Stimulated activated CD8-positive, alpha-beta memory T cell treated with anti-CD3 and anti-CD28 coated beads, Interleukin-7, amount 100 ng/mL, for 4 hours (primary cell): ENCODE measurements at places on chromosomes 13 and 19.

DNA sequence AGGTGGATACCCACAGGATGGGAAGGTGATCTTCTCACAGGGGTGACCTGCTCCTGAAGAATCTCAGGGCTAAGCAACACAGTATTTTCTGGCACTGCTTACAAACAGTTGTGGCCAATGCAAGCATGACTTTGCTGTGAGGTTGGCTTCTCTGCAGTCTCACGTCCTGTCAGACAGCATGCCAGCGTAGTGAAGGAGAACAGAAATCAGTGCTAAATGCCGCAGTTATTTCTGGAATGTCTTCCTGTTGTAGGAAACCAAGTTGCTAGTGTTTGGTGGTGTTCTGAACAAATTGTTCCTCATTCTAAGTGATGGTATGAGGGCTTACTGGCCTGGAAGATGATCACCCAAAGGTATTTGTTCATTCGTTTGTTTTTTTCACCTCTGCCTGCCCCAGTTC is 320.1 kb downstream of the MTUS2 start:
- no peak for DNase-seq

DNA sequence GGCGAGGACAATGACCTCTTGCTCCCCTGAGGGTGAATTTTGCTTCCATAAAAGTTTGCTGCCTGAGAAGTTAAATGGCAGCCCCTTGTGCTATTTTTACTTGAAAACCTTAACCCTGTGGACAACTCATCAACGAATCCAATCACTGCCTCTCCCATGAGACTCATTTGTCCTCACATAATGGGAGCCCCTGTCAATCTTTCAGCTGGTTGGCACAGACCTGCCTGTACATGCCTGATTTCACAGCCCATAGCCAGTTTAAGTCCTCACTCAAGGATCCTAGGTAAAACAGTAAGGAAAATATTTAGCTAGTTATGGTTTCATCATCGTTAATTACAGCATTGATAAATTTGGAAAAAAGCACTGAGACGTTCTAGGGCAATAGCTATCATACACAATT is 207.4 kb downstream of the NHLRC3 start:
- no peak for DNase-seq

- DNase-seq, result no peak
Measured at GRCh38 chr19:4042731-4043082, 24.0 kb downstream of the ZBTB7A start.

- DNase-seq, result no peak
Measured at GRCh38 chr13:33636955-33637670, 180.8 kb upstream of the RFC3 start.

DNA sequence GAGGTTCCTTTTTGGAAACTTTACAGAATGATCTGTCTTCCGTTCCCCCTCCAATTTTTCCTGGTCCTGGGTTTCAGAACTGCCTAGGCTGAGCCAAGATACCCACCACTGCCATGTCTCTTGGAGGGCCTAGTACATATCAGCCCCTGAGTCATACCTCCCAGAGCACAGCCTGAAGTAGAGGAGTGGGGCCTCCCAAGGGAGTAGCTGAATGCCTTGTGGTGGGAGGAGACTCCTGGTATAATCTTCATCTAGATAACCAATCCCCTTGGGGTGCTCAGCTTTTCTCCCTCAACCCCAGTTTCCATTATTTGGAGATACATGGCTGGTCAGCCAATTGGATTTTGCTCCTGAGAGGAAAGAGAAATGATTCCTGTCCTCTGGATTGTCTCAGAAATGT is 30.3 kb downstream of the ZNF763 start:
- no peak for DNase-seq

- no peak for DNase-seq
Measured at GRCh38 chr19:18293642-18294466, 12.4 kb upstream of the JUND start.

DNA sequence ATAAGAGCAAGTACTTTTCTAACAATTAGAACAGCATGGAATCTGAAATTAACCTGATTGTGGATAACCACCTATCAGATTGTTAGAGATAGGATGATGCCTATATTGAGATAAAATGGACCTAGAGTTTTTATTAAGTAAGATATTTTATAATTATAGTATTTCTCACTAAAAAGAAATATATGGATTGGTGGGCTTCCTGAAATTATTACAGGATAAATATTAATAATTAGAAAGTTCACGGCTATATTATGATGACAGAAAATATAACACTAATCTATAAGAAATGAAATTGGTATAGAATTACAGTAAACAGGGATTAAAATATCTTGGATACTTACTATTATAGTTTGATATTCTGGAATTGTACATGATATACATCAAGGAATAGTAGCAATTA is 378.0 kb upstream of the SPRY2 start:
- DNase-seq, result no peak

GRCh38 chr13:66362485-66362884 is 867.7 kb downstream of the PCDH9 start:
- DNase-seq, result no peak

- no peak for DNase-seq
Measured at GRCh38 chr13:113393226-113393562, 29.3 kb upstream of the GRTP1 start.

- no peak for DNase-seq
Measured at GRCh38 chr19:678791-679388, 2.7 kb downstream of the FSTL3 start.

- no peak for DNase-seq
Measured at GRCh38 chr19:12527034-12527836, 24.0 kb downstream of the ZNF564 start.

GRCh38 chr13:50123002-50123401 is 107.8 kb downstream of the KCNRG start:
- DNase-seq, result no peak

- peak; percentile 39 for DNase-seq
Measured at GRCh38 chr19:58181902-58182576, 822 bp upstream of the ZNF274 start.

- DNase-seq, result no peak
Measured at GRCh38 chr19:1355568-1356507, 27.9 kb upstream of the NDUFS7 start.

GRCh38 chr13:63389756-63390155 is 1974.1 kb upstream of the PCDH20 start:
- no peak for DNase-seq

DNA sequence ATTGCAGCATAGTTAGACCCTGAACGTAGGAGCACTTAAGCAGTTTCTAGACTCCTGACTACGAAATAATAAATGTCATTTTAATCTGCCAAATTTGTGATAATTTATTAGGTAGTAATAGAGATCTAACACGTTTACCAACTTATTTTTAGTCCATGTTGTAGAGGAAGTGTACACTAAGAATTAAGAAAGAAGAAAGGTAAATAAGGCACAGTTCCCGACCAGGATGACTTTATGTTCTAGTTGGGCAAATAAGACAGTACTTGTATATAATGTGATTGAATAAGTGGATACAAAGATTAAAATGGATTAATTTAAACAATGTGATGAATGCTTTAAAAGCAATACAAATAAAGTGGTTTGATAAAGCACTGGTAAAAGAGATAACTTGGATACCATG is 1306.2 kb upstream of the PCDH20 start:
- no peak for DNase-seq

- DNase-seq, result peak; percentile 43
Measured at GRCh38 chr19:41872775-41873647, 4.1 kb upstream of the CD79A start.

DNA sequence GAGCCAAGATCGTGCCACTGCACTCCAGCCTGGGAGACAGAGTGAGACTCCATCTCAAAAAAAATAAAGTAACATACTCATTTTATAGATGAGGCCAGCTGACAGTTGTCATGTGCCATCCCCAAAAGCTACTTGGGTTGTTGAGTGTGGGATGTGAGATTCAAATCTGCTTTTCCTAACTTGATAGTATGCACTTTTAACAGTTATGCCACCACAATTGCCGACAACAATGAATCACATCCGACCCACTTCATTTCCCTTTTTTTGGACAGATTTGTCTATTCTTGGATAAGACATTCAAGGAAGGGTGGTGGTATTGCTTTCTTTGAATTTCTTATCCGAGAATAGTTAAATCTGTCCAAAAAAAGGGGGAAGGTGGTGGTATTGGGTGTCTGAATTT is 16.3 kb upstream of the DNMT1 start:
- no peak for DNase-seq

DNA sequence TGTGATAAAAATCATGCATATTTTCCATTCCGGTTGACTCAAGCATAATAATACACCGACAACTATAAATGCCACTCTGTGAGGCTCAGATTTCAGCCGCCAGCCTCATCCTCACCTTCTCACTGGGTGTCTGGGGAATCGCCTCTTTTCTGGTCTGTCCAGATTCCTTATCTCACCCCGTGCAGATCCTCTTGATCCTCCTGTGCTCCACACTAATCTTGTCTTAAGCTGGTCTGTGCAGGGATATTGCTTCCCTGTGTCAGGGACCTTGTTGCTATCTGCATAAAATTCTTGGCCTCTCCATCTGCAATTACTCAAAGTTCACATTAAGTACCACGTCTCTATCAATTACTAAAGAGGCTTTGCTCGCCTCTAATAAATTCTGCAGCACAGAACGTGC is 116.6 kb upstream of the SPACA7 start:
- no peak for DNase-seq

DNA sequence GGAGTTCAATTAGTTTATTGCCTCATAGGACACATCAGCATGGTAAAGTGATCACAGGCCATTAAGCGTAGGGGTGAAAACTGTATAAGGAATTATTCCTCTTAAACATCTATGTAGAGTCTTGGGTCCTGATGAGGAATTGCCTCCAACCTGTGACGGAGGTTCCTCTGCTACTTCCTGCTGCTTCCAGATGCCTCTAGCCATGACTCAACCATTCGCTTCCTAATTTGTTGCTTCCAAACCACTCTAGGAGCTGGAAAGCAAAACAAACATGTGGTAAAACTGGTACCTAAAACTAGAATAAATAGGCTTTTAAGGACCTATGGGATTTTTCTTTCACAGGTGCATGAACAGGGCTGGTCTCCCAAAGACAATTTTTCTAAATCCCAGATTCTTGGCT is 253.8 kb downstream of the KLF12 start:
- no peak for DNase-seq

- no peak for DNase-seq
Measured at GRCh38 chr19:16095071-16095571, 16.6 kb upstream of the RAB8A start.

GRCh38 chr19:45130236-45130635 is 30.5 kb downstream of the NKPD1 start:
- DNase-seq, result no peak

GRCh38 chr13:35471706-35472322 is 4.7 kb downstream of the MAB21L1 start:
- no peak for DNase-seq

DNA sequence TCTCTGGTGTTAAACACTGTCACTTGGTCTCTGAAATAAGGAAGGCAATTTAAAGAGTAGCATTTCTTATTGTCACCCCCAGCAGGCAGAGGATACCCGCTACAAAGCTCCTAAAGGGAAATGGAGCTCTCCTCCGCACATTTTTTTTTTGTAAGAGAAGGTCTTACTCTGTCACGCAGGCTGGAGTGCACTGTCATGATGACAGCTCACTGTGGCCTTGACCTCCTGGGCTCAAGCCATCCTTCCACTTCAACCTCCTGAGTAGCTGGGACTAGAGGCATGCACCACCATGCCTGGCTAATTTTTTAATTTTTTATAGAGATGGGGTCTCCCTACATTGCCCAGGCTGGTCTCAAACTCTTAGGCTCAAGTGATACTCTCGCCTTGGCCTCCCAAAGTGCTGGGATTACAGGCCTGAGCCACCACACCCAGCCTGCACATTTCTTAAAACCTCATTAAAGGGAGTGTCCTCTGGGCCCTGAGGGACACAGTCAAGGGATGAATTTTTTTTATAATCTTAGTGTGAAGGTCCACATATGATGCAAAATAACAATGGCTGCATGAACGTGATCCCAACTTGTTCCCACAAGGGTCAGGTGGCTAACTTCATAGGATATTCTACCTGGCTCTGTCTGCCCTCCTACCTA is 32.1 kb downstream of the SLC25A30 start:
- DNase-seq, result no peak

DNA sequence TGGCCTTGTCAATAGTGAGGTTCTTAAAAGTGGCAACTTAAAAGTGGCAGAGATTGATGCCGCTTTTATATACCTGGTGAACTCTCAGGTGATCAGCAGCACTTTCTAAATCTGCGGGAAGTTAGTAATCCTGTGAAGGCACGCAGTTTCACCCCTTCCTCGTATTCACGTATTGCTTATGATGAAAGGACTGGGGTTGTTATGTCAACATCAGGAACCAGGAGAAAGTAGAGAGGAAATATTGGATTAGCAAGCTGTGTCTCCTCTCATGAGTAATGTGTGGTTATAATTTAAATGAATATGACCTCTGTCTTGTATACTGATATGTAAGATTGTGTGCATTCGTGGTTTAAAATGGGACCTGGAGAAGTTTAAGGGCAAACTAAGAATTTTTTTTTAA is 544.6 kb downstream of the SLITRK6 start:
- no peak for DNase-seq

DNA sequence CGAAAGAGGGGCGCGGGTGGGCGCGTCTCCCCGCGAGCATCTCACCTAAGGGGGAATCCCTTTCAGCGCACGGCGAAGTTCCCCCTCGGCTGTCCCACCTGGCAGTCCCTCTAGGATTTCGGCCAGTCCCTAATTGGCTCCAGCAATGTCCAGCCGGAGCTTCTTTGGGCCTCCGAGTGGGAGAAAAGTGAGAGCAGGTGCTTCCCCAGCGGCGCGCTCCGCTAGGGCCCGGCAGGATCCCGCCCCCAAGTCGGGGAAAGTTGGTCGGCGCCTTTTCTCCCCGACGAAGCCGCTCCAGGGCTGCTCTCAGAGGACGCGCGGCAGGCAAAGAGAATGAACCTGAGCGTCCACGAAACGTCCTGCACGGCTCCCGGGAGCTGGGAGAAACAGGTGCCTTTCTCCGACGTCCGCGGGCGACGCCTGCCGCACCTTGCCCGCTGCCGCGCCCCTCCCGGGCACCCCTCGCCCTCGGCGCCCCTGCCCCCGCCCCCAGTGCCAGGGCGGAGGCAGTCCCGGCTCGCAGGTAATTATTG is 366 bp upstream of the KL start:
- no peak for DNase-seq

- no peak for DNase-seq
Measured at GRCh38 chr13:43758834-43759233, 27.9 kb downstream of the ENOX1 start.

GRCh38 chr19:16837035-16837362 is 7.8 kb downstream of the SIN3B start:
- no peak for DNase-seq

- no peak for DNase-seq
Measured at GRCh38 chr19:53896682-53897081, 12.4 kb upstream of the CACNG7 start.

DNA sequence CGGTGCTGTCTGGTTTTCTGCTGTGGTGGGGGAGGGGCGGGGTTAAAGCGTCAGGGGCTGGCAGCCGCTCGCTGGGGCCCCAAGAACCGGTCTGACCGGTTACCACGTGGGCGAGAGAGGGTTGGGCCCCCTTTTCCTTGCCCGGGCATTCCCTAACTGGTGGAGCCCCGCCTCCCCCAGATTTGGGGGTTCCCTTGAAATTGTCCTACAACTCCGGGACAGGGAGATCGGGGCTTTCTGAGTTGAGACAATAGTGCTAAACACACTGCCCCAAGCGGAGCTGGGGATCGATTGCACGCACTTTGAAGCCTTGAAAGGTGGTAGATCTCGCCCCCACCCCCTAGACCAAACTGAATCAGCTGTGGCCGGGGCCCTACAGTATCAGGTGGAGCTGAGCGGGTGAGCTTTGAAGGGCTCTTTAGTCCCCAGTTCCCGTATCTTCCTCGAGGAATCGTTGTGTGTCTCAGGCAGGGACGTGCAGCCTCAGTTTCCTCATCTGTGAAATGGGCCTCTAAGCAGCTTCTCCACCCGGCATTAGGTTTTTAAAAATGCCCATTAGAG is 4.8 kb downstream of the IER2 start:
- peak; percentile 75 for DNase-seq
